ENCODE measurements at places on chromosomes 13 and 19.
A peak's percentile ranks its signal among the peaks of the same experiment; 100 is the strongest.

DNA sequence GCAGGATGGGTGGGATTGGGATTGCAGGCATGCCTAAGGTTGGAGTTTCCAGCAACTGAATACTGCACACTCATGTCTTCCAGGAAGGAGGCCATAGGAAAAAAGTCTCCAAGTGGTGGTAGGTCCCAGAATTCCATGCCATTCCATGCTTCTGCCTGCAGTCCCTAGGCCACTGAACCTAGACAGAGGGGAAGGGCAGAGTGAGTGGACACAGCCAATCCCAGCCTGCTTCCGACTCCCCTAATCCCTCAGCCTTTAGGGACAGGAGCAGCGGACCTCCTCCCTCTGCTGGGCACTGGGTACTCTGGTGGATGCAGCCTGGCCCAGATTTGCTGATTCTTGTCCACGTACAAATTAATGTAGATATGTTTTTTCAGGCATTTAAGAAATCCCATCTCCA lies 17.0 kb downstream of the VSTM2B start:
- no peak overlapping the region for H3K4me3 ChIP-seq
- H3K36me3 ChIP-seq, result no peaks in the 10 kb centered on the region

DNA sequence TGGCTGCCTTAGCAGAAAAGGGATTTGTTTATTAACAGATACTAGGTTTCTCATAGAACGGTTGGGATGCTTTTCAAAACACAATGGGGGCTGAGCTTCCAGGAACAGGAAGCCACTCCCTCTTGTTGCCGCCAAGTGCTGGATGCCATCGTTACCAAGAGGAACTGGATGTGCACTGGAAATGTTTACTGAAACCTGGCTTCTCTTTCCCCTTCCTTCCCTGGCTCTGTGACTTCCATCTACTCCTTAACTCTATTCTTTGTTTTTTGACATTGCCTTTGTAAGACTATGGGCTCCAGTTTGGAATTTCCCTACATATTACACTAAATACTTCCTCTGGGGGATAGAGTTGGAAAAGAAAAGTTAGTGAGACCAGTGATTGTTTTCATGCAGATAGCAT lies 11.7 kb upstream of the KL start:
- no peaks in the 10 kb centered on the region for H3K4me1 ChIP-seq
- H3K27me3 ChIP-seq, result no peaks in the 10 kb centered on the region
- H3K36me3 ChIP-seq, result no peaks in the 10 kb centered on the region

DNA sequence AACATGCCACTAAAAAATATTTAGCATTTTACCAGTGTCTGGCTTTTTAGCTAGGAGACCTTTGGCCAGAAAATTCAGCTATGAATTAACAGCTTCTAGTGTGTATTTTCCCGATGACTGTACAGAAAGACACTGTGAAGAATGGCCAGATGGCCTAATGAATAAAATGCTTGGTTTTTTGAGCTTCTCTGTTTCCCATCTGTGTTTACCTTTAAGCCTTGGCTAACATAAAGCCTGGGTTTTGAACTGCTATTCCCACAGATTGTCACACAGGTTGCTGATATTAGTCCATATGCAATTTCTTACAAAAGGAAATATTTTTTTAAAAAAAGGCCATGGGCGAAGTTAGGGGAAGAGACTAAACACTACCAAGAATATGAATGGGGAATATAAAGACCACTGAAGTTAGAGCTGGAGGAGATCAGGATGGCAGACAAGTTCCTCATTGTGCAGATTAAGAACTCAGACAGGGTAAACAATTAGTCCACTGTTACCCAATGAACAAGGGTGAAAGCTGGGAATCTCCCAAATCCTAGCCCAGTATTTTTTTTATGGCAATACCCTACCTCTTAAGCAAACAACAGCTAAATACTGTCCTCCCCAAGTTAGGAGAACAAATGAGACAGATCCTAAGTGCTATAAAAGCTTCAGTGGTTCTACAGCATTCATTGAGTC lies 95.1 kb downstream of the DCT start:
- H3K4me1 ChIP-seq, result no peaks in the 10 kb centered on the region
- DNase-seq, result no peak
- no peak overlapping the region for H3K4me3 ChIP-seq

GRCh38 chr13:48043789-48044503 lies 6.4 kb downstream of the NUDT15 start:
- H3K4me1 ChIP-seq, result peaks cover 1% of the 10 kb centered on the region
- peak overlapping the region; percentile 61 for H3K27ac ChIP-seq
- H3K36me3 ChIP-seq, result peaks cover 16% of the 10 kb centered on the region
- DNase-seq, result no peak
- no peak overlapping the region for H3K4me3 ChIP-seq

GRCh38 chr13:21058361-21058760 lies 3.0 kb downstream of the LATS2 start:
- no peak overlapping the region for H3K4me3 ChIP-seq
- peaks cover 4% of the 10 kb centered on the region for H3K36me3 ChIP-seq
- H3K27me3 ChIP-seq, result peaks cover 11% of the 10 kb centered on the region
- H3K4me1 ChIP-seq, result peaks cover 4% of the 10 kb centered on the region
- DNase-seq, result no peak
- no peak overlapping the region for H3K27ac ChIP-seq

DNA sequence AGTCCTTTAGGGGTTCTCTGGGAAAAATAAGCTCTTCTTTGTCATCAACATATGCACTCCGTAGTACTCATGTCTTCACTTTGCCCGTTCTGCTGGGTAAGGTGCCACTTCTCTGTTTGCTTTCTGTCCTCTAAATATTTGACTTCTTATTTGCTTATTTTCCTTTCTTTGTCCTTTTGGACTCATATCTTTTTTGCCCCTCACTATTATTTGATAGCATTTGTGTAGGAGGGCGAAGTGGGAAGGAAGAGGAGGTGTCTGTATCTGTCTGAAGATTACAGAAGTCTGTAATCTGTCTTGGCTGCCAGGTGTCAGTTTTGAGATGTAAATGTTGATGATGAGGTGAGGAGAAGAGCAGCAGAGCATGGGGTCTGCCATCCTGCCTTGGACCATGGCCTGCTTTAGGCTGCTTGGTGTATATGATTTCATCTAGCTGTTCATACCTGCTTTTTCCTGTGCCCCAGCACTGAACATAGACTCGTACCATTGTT lies 30.8 kb downstream of the USPL1 start:
- H3K36me3 ChIP-seq, result peaks cover 73% of the 10 kb centered on the region
- H3K27me3 ChIP-seq, result no peaks in the 10 kb centered on the region
- H3K4me3 ChIP-seq, result no peak overlapping the region
- peaks cover 16% of the 10 kb centered on the region for H3K4me1 ChIP-seq

DNA sequence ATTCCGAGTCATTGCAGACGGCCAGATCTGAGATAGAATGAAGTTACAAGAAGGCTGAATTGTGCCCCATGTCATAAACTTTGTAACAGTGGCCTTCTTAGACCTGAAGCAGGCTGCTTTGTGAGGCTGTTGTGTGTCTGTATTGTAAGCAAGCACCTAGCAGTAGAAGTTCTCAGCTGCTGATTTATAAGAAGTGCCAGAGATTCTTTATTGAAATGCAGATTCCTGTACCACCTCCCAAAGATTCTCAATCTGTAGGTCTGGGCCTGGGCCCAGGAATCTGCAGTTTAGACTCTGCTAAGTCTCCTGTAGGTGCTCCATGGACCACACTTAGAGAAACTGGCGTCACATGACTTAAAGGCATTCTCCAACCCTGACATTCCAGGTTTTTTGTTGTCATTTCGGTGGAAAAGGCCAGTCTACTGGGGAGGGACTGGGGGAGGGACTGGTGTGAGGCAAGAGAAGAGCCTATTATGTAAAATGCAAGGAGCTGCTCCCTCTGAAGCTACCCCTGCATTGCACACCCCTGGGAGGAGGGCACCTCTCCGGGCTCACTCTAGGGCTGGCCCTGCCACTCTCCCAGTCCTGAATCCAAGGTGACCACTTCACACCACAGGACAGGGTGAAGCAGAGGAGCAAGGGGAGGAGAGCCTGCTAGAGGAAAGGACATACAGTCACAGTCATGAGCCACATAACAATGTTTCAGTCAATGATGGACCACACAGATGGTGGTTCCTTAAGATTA lies 769 bp upstream of the TMEM272 start:
- no peak for DNase-seq
- H3K27ac ChIP-seq, result no peak overlapping the region
- peaks cover 11% of the 10 kb centered on the region for H3K27me3 ChIP-seq
- no peak overlapping the region for H3K4me3 ChIP-seq
- peaks cover 5% of the 10 kb centered on the region for H3K4me1 ChIP-seq

DNA sequence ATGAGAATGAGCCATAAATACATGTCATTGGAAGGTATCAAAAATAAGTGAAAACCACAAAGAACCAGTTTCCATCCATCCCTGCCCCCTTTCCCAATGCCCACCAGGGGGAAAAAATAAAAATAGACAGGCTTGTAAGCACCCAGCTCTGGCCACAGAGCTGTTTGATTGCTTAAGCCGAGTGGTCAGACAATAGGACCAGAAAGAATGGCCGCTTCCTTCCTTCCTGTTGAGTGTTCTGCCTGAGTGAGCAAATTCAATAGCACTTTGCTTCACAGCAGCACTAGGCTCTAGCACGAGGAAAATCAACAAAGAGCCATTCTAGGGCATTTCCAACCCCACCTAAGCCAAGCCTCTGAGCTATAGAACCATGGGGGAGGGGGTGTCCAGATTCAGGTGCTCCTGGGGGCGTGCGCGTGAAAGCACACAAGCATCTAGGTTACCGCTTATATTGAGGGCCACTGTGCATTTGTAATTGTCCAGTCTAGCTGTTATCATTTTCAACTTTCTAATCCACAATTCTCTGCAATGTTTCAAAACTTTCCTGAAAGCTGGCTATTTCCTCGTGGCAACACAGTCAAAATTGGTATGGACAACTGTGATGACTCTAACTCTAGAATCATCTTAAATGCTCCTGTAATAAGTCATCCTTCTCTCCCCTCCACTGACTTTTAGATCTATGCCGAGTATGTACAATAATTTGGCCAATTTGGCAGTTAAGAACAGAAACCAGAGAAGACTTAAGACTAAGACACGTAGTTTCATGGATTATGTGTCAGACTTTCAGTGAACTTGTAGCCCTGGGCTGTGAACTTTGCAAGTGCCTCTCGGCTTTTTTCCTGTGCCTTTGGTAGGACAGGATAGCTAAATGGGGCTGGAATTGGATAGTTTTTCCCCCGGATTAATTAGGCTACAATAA lies 64.3 kb downstream of the SPRY2 start:
- no peaks in the 10 kb centered on the region for H3K27me3 ChIP-seq
- no peaks in the 10 kb centered on the region for H3K36me3 ChIP-seq
- DNase-seq, result no peak
- no peak overlapping the region for H3K27ac ChIP-seq

GRCh38 chr13:90757127-90757680 lies 590.3 kb upstream of the MIR17HG start:
- no peaks in the 10 kb centered on the region for H3K4me1 ChIP-seq
- H3K36me3 ChIP-seq, result no peaks in the 10 kb centered on the region
- H3K27ac ChIP-seq, result no peak overlapping the region
- H3K4me3 ChIP-seq, result no peak overlapping the region
- no peaks in the 10 kb centered on the region for H3K27me3 ChIP-seq

GRCh38 chr13:47420568-47420967 lies 523.7 kb upstream of the HTR2A start:
- H3K4me1 ChIP-seq, result no peaks in the 10 kb centered on the region
- no peak for DNase-seq
- H3K36me3 ChIP-seq, result no peaks in the 10 kb centered on the region
- no peaks in the 10 kb centered on the region for H3K27me3 ChIP-seq
- no peak overlapping the region for H3K27ac ChIP-seq
- no peak overlapping the region for H3K4me3 ChIP-seq

DNA sequence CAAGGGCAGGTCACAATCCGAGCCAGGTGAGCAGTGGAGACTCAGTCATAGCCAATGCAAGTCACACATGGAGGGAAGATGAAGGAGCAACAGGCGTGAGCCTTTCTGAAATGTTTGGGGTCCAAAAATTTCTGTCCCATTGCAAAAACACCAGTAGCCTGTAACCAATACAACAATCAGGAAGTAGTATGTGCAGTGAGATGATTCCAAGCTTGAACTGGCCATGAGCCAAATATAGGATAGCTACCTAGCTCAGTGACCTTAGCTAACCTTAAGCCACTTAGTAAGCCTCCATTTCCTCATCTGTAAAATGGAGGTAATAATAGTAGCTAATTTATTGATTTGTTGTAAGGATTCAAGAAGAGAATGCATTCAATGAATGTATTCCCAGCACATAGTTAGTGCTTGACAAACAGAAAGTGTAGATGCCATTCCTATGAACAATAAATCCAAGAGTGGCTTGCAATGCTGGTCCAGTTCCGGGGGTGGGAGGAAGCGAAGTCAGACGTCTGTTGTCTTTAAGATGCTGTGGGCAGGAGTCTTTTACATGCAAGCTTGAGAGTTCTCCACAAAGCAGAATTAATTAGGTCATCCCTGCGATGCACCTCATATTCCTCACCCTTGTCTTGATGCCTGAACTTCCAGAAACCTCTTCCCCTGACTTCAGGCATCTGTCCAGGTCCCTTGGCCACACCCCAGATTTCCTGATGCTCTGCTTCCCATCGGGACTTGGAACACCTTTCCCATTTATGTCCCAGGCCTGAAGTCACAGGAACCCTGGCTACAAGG lies 195.7 kb upstream of the UBL3 start:
- peaks cover 20% of the 10 kb centered on the region for H3K4me1 ChIP-seq
- no peak overlapping the region for H3K4me3 ChIP-seq
- peak overlapping the region; percentile 39 for H3K27ac ChIP-seq
- H3K27me3 ChIP-seq, result peaks cover under 1% of the 10 kb centered on the region
- DNase-seq, result no peak

DNA sequence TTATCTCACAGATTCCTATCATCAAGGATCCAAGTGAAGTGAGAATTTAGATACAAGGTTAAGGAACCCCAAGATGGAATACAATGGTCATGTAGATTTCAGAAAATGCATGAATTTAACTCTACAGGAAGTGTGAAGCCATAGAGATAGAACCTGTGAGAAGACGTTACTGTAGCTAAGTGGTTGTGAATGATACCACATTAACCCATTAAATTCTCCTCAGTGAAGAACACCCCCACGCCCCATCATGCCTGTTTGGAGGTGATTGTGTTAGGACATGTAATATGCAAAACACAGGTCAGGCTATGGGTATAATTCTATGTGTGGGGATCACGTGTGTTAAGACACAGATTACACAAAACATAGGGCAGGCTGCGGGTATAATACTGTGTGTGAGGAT lies 1166.7 kb downstream of the EFNB2 start:
- no peak for DNase-seq
- H3K4me1 ChIP-seq, result no peaks in the 10 kb centered on the region
- no peaks in the 10 kb centered on the region for H3K36me3 ChIP-seq

DNA sequence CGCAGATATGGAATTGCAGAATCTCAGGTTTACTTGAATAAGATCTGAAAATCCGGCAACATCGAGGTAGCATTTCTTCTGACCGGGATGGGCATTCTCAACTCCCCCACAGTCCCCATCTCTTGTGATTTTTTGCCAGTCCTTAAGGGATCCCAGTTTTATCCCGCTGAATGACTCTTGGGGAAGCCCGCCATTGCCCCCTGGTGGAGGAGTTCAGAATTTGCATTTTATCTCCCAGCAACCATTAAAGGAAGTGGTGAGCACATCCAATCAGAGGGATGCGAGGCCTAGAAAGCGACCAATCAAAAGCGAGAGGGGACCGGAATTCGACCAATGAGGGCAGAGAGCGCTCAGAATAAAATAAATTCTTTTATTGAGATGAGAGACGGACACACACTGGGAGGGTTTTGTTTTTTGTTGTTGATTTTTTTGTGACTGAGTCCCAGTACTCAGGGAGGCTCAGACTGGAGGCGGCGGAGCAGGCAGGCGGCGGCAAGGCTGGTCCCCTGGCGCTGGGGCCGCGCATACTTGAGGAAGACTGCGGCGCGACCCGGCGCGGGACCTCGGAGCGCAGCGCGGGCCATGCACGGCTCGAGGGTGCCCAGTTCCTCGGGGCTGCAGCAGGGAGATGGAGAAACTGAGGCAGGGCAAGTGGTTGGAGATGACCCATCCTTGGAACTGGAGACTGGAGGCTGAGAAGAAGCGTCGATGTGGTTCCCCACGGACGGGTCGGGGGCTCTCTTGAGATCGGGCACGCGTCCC lies 3.9 kb upstream of the TTC9B start:
- DNase-seq, result peak; percentile 72
- H3K27me3 ChIP-seq, result peaks cover 75% of the 10 kb centered on the region
- peaks cover 15% of the 10 kb centered on the region for H3K36me3 ChIP-seq
- peak overlapping the region; percentile 51 for H3K4me3 ChIP-seq
